Jurkat, Clone E6-1 (cell line): ENCODE measurements at places on chromosomes 1 and 21.
A peak's percentile ranks its signal among the peaks of the same experiment; 100 is the strongest.

- no peak for DNase-seq
Observed at GRCh38 chr1:157310401-157310800, 172.2 kb upstream of the ETV3 start.

GRCh38 chr1:97424209-97424608, 496.6 kb downstream of the DPYD start:
- DNase-seq, result no peak

DNA sequence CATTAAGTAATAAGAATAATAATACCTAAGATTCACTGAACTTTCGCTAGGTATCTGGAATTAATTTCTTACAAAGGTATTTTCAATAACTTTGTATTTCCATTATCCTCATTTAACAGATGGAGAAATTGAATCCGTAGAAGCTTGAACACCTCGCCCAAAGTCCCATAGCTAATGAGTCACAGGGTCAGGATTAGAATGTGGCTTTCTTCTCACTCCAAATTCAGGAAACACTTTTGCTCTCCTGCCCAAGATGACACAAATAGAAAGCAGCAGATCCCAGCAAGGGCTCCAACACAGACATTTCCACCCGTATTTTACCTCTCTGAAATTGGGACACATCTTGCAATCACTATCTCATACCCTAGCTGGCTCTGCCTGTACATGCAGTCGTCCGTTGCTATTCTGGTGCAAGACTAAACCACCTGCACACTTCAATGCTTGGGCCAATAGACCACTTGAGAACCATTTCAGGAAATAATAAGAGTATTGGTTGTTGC, 125.9 kb upstream of the GREM2 start:
- DNase-seq, result no peak

- no peak for DNase-seq
Observed at GRCh38 chr21:17257784-17258183, 255.1 kb upstream of the CXADR start.

DNA sequence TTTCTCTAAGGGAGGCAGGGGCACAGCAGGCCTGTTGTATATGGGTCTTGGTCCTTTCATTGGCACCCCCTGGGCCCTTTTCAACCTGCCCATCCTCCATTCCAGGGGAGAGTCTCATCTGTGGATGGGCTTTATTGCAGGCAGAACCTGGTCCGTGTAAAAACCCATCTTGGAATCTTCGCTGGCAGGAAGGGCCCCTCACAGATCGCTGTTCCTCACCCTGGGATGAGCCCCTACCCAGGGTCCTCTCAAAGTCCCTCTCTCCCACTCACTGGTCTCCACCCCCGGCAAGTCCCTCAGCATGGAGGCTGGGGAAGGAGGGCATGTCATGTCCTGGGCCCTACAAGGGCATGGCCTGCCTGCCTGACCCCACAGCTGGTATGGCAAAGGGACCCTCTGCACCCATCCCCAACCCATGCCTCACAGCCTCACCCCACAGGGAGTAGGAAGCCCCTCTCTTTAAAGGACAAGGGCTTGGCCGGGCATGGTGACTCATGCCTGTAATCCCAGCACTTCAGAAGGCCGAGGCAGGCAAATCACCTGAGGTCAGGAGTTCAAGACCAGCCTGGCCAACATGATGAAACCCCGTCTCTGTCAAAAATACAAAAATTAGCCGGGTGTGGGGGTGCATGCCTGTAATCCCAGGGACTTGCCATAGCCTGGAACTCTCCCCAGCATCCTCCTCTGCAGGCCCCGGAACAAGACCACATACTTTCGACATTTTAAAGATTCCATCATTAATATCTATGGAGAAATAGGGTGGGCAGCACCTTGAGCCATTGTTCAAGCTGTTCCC, 13.2 kb upstream of the CDA start:
- no peak for DNase-seq

DNA sequence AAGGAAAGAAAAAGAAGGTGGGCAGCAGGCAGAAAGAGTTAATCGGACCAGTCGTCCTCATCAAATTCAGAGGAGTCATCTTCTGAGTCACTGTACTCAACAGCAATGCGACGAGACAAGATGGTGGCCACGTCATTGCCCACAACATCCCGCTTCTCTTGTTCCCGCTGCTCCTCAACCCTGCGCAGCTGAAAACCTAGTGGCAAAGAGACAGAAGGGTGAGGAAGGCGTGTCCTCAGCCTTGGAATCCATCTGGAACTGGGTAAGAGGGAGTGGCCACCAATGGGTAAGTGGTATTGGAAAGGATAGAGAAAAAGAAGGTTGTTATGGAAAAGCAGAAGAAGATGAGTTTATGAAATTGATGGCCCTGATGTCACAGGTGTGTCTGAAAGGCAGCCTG, 15.7 kb downstream of the GPR3 start:
- DNase-seq, result no peak

- no peak for DNase-seq
Observed at GRCh38 chr1:172663732-172664131, 4.8 kb downstream of the FASLG start.

- DNase-seq, result no peak
Observed at GRCh38 chr1:117110774-117111173, 10.8 kb downstream of the TRIM45 start.

GRCh38 chr1:1087351-1088028, 13.4 kb upstream of the RNF223 start:
- DNase-seq, result no peak

- no peak for DNase-seq
Observed at GRCh38 chr1:86765073-86765472, 60.7 kb downstream of the SH3GLB1 start.

DNA sequence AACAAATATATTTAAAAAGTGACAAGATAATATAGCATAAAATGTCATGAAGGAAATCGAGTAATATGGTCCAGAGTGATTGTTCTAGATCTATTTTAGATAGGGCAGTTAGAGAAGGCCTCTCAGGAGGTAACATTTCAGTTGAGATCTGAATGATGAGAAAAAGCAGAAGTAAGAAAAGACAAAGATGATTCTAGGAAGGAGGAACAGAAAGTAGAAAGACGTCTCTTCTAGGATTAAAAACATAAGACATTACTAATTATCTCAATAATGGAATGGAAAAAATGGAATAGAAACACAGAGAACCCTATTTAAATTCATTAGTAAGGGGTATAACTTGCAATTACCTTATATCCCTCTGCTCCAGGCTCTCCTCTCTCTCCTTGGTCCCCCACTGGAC, 130.0 kb upstream of the ZNHIT6 start:
- no peak for DNase-seq

DNA sequence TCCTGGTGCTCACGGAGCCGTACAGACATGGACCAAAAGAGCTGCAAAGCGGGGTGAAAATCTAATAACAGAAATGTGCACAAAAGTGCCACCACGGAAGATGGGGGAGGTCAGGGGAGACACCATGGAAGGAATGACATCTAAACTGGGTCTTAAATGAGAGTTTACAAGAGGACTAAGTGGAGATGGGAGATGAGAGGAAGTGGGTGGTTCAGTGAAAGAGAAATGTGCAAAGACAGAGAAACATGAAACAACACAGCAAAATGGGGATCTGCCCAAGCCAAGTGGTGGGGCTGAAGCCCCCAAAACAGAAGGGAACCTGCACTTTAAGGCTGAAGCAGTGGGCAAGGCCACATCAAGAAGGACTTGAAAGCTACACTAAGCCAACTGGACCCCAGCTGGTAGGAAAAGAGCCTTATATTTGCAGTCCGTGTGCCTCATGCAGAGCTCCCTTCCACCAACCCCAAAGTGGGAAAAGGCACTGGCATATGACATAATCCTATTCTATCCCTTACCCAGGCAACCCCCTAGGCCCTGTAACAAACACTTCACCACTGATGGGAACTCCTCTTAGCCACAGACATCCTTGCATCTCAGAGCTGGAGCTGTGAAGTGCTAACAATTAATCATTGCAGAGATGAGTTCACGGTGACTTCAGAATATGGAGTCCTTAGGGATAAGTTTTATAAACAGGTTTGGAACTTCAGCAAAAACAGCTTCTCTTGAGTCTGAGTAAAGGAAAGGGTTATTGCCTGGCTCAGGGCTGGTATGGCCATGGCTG, 198.6 kb upstream of the EDN2 start:
- DNase-seq, result peak; percentile 65

- no peak for DNase-seq
Observed at GRCh38 chr1:34167389-34167788, 2.4 kb upstream of the CSMD2 start.

- no peak for DNase-seq
Observed at GRCh38 chr1:164774413-164774812, 215.4 kb downstream of the PBX1 start.

- no peak for DNase-seq
Observed at GRCh38 chr1:41534181-41535076, 49.9 kb upstream of the EDN2 start.

DNA sequence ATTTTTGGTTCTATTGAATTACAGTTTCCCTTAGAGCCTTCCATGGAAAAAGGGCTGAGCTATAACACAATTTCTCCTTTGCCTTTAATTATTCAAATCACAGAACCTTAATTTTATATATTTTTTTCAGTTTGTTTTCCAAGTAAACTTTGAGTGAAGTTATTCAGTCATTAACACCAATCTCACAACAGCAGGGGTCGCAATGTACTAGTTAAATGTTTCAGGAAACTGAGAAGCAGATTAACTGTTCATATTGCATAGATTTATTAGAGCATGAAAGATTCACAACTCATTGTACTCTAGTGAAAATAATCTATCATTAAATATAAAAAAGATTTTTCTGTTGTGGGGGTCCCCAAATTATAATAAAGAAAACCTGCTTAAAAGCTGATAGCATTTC, 64.1 kb downstream of the KIFAP3 start:
- peak; percentile 52 for DNase-seq

DNA sequence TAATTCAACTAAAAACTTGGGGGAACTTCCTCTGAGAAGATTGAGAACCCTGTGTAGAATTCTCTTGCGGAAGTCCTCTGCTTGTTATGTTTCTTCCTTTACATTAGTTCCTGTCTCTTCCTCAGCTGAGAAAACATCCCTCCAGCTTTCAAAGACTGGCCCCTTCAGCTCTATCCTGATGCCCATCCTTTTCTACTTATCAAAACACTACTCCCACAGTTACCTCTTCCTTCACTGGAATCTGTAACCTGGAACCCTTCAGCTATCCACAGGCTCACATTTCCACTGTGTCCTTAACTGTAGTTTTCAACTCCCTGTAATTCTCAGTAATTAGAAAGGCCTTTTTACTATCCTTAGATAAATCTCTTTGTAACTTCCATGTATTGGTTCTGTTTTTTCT, 6.0 kb upstream of the DEDD start:
- no peak for DNase-seq

- DNase-seq, result no peak
Observed at GRCh38 chr1:167880580-167881021, 33.3 kb downstream of the ADCY10 start.

DNA sequence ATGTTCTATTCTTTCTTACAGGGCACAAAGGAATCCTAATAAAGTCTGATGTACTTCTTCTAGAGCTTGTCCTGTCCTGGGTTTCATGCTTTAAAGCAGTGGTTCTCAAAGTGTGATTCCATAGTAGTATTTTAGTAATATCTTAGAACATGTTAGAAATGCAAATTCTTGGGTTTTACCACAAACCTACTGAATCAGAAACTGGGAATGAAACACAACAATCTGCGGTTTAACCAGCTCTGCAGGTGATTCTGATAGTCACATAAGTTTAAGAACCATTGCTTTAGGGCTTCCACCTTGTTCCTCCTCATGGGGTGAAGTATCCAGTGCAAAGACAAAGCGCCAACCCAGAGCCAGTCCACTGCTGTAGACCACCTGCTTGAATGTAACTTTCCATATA, 41.1 kb downstream of the NGF start:
- DNase-seq, result peak; percentile 46

- DNase-seq, result no peak
Observed at GRCh38 chr1:175801979-175802378, 58.6 kb upstream of the TNR start.

DNA sequence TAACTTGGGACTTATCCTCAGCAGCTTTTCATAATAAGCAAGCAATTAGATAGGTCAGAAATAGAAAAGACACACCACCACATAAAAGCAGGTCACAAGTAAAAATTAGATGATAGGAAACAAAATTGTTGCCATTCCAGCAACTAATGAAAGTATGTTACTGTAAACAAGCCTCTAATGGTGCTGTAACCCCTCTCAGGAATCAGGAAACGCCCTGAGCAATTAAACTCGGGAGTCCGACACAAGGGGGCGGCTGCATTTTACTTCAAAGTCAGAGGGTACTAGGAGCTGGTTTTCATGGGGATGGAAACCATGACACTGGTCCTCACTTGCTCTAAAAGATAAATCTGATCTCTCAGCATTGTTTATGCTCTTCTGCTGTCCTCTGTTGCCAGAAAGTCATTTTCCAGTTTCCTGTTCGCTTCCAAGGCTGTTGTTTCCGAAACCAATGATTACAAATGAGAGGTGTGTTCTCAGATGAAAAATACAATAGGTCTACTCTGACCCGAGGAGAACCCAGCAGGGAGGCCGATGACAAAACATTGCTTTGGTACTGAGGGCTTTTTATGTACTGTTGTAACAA, 93.4 kb downstream of the TGFBR3 start:
- no peak for DNase-seq

DNA sequence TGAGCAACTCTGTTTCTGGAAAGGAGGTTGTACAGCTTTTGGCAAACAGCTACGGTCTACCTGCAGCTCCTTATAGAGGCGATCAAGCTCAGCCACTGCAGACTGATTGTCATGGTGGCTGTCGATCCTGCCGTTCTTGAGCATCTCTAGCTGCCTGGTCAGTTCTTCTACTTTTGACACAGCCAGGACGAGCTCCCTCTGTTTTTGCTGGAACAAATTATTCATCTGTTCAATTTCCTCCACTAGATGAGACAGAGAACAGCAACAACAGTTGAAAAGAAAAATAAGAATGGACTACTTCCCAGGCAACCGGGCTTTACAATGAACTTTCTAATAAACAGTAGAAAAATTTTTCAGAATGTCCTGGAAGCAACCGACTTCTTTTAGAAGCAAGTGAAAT, 42.5 kb downstream of the TP53BP2 start:
- no peak for DNase-seq

DNA sequence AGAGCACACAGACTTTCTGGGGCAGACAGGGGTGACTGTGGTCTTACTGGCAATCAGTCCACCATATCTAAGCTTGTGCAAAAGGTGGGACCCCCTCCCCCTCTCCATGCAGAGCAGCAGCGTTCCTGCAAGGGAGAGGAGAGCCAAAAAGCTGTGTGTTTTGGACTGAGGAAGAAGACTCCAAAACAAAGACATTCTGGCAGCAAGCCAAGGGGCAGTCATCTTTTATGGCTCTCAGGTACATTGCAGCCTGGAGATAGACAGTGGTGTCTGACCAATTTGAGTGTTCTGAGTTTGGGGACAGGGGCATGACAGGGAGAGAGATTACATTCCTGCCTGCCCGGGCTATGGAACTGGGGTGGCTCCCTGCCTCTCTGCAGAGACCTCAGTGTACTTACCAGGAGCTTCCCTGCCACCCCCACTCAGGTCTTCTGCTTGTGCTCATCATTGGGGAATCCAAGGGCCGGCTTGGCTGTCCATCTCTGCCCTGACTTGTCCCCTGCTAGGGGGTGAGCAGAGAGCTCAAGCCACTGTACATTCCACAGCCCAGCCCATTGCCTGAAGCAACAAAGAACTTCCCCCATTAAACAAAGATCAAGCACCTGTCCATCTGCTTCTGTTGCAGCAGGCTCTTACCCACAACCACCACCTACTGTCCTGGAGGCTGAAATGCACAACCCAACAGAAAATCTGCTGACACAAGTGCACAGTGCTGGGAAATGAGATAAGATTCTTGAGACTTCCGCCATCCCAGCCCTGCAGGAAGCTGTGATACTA, 131.1 kb downstream of the EVI5 start:
- no peak for DNase-seq
